ENCODE measurements at places on chromosomes 6 and 20.

DNA sequence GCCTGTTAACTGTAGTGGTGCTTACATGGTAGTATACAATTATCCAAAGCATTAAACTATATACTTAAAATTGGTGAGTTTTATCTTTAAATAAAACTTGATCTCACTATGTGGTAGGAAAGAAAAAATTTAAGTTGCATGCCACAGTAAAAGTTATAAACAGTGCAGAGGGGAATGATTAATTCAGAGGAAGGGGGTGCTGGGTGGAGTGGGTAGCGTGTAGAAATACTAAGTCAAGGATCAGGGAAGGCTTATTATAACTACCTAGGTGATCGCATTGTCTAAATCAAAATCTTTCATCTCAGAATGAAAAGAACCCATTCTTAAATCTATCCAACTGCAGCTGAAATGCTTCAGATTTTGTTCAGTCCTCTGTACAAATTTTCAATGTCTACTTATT lies 428.3 kb downstream of the ADGRB3 start:
- no peak for DNase-seq

DNA sequence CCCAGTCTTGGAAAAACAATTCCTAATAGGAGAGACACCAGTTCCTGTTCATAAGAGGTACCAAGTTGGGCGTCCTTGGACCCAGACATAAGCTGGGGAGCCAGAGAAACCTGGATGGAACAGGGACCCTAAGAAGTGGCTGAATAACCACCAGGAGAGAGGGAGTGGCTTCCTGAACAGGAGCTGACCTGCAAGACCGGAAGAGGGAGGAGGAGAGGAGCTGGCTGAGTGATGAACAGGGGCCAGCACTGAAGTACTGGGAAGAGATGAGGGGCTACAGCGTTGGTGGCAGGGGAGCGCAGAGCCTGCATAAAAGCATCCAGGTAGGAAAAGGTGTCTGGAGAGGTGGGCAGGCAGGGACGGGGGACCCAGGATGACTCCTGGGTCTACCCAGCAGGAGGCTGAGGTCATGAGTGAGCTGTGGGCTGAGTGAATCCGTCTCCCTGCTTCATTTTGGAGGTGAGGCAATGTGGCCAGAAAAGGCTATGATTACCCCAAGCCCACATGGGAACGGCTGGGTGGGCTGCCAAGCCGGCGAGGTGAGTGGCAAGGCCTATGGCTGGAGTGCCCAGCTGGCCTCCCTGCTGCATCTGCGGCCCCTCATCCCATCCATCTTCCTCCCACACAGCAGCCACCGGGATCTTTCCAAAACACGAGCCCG lies 34.4 kb upstream of the ZFAND3 start:
- DNase-seq, result no peak

DNA sequence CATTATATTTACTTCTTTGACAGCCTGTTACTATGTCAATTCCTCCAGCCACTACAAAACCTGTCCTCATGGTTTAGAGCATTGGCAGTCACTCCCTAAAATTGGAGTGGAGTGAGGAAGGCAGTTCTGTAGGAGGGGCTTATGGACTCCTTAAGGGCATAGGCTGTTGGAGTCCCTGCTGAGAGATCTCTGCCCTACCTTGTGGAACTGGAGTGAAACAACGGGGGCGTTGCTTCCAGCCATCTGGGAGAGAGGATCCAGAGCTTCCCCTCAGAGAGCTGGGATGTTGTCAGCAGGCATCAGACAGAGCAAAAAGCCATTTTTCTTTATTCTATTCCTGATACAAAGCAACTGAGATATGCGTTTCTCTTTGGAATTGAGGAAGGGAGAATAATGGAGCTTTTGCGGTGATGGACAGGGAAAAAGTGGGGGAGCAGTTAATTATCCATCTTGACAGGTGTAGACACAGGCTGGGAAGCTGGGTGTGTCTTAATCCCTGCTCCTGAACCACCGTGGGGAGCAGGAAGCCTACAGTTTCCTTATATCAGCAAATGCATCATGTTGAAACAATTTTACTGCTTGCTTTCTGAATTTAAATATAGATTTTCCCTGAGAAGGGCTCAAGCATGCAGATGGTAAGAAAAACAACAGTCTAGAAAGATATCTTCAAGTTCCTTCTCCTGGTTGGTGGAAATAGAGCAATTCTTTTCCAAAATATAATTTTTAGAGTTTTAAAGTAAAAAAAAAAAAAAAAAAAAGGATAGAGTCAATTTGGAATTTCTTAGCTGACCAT lies 402.5 kb downstream of the PLCB1 start:
- no peak for DNase-seq

DNA sequence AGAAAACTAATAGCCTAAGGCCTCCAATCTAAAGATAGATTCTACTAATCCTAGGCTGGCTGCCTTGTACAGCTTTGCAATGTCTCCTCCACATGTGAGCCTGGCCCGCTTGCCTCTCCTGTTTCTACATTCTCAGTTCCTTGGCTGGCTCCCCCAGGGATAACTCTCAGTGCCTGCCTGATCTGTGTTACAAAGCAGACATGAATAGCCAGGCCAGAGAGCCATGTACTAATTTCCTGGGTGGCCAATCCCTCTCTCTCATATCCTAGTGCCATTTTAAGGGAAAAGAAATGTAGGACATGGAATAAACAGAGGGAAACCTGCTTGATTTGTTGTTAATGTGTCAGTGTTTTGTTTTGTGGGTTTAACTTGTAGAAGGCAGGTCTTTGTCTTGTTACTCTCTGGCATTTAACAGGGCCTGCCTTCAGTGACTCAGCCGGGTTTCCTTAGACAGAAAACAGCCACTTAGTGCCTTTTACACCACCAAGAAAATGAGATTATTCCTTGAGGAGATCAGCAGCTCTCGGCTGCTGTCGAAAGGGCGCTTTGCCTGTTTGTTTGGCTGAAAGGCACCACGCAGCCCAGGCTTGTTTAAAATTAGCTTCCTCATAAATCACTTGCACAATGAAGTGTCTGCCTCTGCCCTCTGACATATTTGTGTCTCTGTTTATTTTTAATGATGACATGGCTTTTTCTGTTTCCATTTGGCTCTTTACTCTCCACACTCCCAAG lies 702.7 kb downstream of the MAFB start:
- DNase-seq, result no peak

DNA sequence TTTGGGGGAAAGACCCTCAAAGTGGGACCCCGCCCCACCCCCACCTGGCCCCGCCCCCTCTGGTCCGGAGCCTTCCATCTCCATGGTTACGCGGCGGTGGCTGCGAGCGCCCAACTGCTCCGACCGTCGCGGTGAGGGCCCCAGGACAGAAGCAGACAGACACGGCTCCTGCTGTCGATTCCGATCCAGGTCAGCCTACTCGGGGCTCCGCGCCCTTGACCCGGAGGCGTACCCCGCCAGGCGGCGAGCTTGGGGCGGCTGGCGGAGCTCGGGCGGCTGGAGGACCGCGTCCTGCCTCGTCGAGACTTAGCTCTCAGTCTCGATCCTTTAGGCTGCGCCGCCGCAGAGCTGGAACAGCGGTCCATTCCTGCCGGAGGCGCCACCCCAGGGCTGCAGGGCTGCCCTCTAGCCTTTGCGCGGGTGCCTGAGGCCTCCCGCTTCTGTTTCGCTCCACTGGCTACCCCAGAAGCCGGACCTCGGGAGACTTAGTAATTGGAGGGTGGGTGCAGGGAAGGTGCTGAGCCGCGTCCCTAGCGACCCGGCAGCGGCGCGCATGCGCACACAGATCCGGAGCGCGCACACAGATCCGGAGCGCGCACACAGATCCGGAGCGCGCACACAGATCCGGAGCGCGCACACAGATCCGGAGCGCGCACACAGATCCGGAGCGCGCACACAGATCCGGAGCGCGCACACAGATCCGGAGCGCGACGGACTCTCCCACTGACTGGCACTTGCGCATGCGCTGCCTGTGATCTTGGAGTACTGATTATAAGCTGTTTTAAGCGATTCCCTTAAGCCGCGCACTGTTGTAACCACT lies at the start of gene CFAP206:
Gene CFAP206 (plus strand): TSS at position 72 of the 820 bp plus-strand sequence. CDS start 1,868 bp downstream, outside the sequence.
- DNase-seq, result peak; percentile 93

- no peak for DNase-seq
Observed at GRCh38 chr6:113860181-113860955, 3.2 kb downstream of the MARCKS start.

GRCh38 chr20:19008497-19008896 lies 194.9 kb downstream of the SCP2D1 start:
- DNase-seq, result no peak

DNA sequence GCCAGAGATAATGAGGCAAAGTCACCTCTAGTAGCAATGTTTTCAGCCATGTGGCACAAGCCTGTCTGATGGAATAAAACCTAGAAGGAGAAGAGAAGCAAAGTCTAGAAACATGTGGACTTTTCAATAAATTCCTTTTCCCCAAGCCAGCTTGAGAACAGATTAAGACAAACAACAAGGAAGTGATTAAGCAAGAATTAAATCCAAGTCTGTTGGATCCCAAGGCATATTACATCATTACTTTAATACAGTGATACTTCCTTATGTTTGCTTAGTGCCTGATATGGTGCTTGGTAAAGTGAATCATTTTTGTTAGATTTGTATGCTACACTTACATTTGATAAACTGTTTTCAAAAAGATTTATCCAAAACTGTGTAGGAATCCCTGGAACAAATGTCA lies 260.3 kb upstream of the FAM83B start:
- no peak for DNase-seq

GRCh38 chr20:15627501-15627903 lies 945.7 kb downstream of the KIF16B start:
- no peak for DNase-seq

- DNase-seq, result no peak
Observed at GRCh38 chr6:152401978-152402377, 235.2 kb downstream of the SYNE1 start.

DNA sequence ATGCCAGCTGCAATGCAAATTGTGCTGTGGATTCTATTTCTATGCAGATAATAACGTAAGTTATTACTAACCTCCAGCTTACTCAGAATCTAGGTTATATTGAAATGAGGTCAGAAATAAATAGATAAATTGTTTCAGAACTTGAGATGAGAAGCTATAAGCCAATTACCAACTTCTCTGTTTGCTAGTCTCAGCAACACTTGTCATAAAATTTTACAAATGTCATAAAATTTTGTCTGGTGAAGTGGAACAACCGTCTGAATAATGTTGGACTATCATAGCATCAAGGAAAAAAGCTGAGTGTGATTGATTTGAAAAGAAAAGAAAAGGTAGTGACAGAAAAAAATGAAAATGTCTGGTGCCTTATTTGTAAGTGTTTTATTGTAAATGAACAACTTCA lies 36.7 kb downstream of the COL9A1 start:
- no peak for DNase-seq

DNA sequence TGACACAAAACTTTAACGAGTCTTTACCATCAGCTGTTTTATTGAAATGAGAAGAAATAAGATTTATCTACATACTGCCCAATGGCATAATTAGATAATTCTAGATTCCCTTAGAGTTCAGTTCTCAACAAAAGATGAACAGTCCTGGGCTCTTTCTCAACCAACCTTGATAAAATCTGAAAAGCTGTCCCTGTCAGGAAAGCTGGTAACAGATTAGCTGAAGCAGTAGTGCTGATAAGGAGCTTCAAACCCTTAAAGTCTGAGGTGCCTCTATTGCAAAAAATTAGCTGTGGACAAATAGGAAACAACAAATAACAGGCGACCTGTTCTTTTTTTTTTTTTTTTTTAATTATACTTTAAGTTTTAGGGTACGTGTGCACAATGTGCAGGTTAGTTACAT lies 35.9 kb upstream of the FAM135A start:
- peak; percentile 10 for DNase-seq

GRCh38 chr6:63236398-63236817 lies 25.1 kb downstream of the FKBP1C start:
- DNase-seq, result no peak

DNA sequence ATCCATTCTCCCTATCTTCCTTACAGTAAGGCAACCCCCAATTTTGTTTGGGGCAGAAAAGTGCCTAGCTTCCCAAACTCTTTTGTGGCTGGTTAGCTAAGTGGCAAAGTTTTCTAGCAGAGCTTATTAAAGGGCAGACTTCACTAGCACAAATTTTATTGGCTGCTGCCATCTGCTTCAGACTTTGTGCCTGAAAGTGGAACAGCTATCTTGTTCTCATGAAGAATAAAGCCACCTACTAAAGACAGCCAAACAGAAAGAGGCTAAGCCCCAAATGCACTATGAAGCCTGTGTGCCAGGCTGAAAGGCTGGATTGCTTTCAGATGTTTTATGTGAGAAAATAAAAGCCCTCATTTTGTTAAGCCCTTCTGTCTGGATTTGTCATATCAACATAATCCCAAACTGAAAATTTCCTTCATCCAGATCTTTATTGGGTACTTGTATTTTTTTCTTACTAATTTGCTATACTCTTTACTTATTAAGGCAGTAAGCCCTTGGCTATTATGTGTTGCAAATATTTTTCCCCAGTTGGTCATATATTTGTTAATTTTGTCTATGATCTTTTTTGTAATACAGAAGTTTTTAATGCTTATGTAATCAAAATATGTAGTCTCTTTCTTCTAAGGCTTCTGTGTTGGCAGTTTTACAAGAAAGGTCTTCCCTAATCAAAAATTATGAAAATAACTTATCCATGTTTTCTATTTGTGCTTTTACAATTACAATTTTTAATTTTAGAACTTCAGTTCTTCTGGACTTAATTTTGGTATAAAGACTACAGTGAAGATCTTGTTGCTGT lies 191.1 kb downstream of the TASP1 start:
- DNase-seq, result no peak

- DNase-seq, result no peak
Observed at GRCh38 chr6:139540276-139540675, 165.8 kb upstream of the CITED2 start.

DNA sequence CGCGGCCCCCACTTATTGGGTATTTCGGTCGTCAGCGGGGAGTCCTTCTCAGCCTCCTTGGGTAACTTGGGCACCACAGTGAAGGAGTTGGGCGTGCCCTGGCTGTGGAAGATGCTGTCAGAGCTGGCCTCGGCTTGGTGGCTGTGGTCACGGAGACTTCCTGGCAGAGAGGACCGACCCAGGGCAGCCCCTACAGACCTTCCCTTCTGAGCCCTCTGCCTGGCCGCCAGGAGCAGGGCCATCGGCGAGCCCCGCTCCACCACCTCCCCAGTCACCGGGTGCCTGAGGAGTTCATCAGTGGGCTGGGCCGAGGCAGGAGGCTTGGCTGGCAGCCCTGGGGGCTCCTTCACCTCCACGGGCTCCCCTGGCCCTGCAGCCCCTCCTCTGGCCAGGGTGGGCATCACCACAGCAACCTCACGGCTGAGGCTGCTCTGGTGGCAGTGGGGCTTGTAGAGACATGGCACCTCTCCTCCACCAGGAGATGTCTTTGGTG lies 37.2 kb downstream of the C6orf132 start:
- no peak for DNase-seq

DNA sequence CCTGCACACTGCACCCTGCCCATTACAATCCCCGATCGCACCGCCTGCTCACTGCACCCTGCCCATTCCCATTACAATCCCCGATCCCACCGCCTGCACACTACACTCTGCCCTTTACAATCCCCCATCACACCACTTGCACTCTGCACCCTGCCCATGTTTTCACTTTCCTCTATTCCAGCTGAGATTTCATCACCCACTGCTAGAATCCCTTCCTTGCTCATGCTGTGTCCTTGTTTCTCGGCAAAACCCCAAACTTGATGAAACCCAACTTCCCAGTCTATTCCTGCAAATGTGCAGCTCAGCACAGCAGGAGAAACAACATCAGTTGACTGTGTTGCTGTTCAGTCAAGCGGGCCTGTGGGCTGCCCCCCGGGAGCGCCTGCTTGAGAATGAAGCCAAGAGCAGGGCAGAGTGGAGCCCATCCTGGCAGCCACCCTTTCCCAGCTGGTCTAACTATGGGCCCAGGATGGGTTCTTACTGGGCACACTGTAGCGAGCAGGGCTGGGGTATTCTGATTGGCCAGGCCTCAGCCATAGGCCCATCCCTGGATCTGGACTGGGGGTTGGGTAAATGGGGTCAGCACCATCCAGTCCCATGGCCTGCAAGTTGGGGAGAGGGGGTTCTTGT lies 17.2 kb downstream of the MOCS3 start:
- DNase-seq, result no peak

GRCh38 chr20:2798814-2799213 lies 1.6 kb downstream of the CPXM1 start:
- DNase-seq, result no peak

Measured in hematopoietic multipotent progenitor cell treated with erythropoietin and hydrocortisone succinate and interleukin-3 and kit ligand, for 8 days (in vitro differentiated cells).